ENCODE measurements at places on chromosomes 5 and 9.

DNA sequence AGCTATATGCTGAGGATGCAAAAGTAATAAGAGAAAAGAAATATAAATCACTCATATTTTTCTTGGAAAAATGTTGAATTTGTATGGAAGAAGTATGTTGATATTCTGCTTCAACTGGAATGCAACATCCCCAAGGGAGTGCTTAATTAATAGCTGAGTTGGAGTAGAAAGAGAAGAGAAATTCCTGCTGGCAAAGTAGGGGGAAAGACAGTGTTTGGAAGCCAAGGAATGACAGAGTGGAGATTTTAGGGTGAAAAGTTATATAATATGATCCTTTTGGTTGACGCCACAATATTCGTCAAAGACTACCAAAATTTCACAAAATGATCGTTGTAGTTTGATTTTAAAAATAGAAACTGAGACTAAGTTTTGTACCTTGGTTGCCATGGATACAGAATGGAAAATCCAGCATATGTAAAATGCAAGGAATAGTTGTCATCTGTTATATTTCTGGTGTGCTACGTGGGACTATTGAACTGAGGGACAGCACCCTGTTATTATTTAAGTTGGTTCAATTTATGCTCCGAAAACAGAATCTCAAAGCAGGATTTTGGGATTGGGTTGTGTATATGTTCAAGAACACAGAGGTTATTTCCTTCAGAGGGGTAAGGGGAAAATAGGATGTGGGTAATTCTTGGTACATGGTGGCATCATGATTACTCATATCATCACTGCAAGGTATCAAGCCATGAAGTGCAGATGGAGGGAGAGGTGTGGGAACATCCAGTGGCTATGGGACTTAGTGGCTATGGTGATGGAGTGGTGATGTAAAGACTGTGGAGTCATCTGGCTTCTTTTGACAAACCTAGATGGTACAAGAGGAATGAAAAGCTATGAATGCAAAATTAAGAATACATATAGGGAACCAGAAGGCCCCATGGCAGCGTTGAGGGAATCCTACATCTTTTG is 61.0 kb downstream of the SUB1 start:
- no peak for DNase-seq

- DNase-seq: no peak
Measured at GRCh38 chr5:53970475-53970874, 339.9 kb downstream of the ARL15 start.

DNA sequence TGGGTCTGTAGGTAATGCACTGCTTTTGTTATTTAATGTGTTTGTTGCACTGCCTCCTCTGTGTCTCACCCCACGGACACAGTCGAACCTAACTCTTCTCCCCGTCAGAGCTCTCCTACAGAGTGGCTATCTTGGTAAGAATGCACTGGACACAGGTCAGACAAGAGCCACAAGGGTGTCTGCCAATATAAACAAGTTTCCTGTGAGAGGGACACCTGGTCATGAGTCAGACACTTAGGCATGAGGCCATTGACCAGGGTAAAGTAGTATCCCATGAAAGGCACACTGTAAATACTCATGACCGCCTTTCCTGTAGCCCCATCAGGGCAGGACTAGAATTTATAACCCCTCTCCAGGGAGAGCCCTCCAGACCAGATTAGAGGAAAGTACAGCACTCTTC is 115.5 kb downstream of the SLC12A2 start:
- DNase-seq: no peak

DNA sequence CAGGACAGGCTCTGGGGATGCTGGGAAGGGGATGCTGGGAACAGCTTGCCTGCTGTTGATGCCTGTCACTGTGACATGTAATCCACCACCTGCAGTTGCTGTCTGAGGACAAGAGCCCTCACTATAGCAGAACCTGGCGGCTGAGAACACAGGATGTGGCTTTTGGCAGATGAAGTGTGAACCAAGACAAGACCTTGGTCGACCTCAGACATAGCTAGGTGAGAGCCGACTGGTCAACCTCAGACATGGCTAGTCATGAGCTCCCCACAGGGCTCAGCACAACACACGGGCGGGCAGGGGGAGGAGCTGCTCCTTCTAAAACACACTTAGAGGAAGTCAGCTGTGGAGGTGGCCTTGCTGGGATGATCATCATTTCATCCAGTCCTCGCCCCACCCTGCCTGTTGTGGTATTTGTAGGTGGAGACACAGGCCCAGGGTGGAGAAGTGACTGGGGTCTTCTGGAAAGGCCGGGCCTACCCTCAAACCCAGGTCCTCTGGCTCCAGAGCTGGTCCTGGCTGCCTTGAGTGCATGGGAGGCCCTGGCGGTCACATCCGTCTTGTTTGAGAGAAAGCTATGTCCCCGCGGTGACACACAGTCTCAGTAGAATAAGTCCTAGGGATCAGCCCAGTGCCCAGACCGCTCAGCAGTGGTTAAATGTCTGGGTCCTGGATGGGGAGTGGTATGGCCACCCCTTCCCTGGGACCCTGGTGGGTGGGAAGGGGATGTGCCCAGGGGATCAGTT is 6.1 kb downstream of the SUSD3 start:
- peak; percentile 89 for DNase-seq

DNA sequence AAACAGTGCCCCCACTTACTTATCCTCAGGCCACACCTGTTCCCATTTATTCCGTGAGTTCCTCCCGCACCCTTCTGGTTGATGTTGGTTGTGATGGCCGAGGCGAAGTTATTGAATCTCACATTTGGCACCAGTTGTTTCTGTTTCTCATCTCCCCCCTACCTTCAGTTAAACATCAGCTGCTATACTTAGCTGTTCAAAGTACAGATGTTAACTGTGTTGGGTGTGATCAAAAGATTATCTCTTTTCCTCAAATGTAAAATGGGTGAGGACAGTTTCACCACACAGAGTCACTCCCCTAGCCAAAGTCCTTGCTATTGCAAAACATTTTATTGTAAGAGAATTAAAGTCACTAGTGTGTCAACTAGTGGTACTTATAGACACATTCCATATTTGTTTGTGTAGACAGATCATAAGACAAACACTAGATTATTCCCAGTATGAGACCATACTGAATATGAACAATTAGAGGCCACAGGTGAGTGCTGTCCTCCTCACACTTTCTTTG is 43.2 kb upstream of the PRSS3 start:
- DNase-seq: no peak

GRCh38 chr9:83219924-83220438 is 157.0 kb upstream of the RASEF start:
- DNase-seq: no peak

GRCh38 chr9:120397453-120397852 is 182.5 kb downstream of the CDK5RAP2 start:
- DNase-seq: no peak

- DNase-seq: no peak
Measured at GRCh38 chr5:52876456-52876855, 88.7 kb downstream of the ITGA1 start.
